ENCODE measurements at places on chromosomes 1 and 21.

- DNase-seq, result no peak
Measured at GRCh38 chr1:198612471-198613260, 26.2 kb upstream of the PTPRC start.

DNA sequence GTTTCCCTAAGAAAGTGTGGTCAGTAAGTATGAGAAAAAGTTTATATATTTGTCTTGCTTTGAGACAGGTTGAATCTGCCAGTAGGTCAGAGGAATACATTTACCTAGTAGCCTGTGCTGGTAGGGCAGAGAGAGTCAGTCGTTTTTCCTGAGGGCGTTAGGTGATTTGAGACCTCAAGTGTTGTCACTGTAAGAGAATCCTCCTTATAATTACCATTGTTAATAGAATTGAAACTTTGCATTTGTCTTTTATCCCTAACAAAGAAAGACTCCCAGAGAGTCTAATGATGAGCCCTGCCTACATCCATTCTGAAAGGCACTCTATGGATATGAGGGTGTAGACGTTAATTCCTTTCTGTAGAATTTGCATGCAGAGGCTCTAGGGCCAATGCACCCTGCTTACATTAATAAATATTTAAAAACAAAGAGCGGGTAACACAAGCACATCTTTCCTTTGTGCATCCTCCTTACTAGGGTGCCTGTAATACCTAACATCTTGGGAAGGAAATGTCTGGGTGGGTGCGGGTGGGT lies 16.4 kb downstream of the PBX1 start:
- DNase-seq, result no peak

DNA sequence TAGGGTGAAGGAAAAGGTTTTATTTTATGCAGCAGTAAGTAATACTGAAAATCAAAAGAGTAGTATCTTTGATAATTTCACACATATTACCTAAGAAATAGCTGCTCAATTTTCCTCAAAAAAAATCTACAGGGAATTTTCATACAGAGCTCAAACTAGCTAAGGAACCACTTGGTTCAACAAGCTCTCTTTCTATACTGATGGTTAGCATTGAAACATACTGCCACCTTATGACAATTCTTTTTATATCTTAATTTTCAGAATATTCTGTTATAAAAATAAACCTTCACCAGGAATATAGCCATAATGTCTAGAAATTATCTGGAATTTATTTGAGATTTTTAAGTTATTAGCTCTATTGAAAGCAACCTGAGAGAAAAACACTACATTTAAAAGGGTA lies 142.1 kb downstream of the DPYD start:
- DNase-seq, result no peak

DNA sequence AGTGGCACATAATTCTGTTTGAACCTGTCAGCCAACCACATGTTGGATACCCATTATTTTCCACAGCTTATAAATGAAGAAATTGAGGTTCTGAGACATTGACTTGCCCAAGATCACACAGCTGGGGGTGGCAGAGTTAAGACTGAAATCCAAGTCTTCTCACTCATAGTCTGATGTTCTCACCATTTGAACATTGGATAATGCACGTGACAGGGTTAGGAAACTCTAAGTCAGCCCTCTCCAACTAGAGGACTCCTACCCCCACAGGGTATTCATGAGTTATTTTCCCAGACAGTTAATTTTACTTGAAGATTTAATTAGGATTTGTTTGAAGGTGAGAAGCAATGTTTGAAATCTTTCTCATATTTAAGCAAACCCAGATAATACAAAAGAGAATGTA lies 38.1 kb upstream of the C1orf105 start:
- DNase-seq, result no peak

GRCh38 chr1:118949315-118949714 lies 38.8 kb downstream of the TBX15 start:
- no peak for DNase-seq

GRCh38 chr1:239306426-239306825 lies 79.9 kb upstream of the CHRM3 start:
- DNase-seq, result no peak

- no peak for DNase-seq
Measured at GRCh38 chr1:246661451-246661850, 62.8 kb upstream of the SCCPDH start.

DNA sequence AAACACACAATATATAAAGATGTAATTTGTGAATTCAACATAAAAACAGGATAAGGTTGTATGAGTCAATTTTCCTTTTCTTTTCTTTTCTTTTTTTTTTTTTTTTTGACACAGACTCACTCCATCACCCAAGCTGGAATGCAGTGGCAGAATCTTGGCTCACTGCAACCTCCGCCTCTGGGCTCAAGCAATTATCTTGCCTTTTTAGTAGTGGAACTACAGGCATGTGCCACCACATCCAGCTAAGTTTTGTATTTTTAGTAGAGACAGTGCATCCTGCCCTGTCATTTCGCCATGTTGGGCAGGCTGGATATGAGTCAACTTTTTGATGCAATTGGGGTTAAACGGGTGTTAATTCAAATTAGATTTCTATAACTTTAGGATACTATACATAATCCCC lies 10.3 kb upstream of the SPRR2B start:
- no peak for DNase-seq

GRCh38 chr1:239287296-239287695 lies 99.1 kb upstream of the CHRM3 start:
- no peak for DNase-seq

DNA sequence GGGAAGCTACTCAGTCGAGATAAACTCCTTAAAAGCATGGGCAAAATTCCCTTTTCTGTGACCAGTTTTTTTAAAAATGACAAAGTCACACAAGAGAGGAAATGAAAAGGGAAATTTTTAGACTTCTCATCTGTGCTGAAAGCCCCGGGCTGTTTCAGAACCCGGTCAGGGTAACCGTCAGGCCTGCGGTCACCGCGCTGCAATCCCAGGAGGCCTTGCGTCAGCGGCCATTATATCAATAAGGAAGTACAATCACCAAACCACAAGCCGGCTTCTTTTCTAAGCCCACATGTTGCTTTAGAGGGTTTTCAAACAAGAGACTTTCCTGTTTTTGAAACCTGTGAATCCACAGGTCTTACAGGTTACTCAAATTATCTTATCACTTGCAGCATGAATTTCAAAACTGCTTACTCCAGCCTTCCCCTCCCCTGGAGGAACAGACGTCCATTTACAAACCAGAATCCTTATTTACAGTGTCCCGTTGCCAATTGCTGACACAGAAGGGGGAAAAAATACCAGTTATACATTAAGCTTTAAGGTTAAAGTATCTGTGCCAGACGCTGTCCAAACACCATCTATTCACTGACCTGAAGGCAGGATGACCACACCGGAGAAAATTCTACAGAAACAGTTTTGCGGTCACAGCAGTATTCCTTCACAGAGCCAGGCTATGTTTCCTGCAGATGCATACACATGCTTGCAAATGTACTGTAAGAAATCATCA lies 165.3 kb downstream of the TOMM20 start:
- peak; percentile 96 for DNase-seq

DNA sequence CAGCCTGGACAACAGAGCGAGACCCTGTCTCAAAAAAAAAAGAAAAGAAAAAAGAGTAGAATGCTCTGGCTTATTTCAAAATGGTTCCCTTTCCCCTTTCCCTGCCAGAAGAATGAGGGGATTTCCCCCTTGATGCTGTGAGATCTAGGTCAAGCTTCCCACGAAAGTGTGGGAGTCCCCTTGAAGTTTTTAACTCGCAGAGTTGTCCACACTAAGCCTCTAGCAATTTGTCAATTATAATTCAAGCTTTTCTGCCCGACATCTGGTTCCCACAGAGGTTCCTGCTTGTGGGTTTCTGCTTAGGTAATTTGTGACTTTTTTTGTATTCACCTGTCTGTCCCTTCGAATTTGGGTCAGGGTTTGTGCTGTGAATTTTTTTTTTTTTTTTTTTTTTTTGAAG lies 62.8 kb downstream of the ZFYVE9 start:
- peak; percentile 6 for DNase-seq

Data from GM06990 (cell line).